ENCODE measurements at places on chromosomes 1 and 21.

- DNase-seq: no peak
Measured at GRCh38 chr1:54714881-54715492, 674 bp upstream of the TTC4 start.

GRCh38 chr1:158323866-158324265, 7.5 kb downstream of the CD1B start:
- no peak for DNase-seq

DNA sequence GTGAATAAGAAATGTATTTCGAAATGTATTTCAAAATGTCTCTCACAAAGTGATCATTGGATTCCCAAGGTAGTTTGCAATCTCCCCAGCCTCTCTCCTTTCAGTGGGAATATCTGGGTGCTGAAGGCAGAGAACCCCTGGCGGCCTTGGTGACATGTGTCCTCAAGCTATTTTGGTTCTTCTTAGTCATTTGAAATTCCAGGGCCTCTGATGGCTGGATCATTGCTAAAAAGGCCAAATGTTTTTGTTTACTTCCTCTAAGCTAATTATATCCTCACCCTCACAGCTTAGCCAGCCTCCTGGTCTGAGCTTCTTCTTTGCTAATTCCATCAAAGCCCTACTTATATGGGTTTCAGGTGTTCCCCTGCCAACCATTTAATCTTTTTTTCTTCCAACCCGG, 71.2 kb downstream of the LRRC40 start:
- DNase-seq: no peak

- DNase-seq: no peak
Measured at GRCh38 chr1:201759194-201759815, 69.7 kb upstream of the IPO9 start.

DNA sequence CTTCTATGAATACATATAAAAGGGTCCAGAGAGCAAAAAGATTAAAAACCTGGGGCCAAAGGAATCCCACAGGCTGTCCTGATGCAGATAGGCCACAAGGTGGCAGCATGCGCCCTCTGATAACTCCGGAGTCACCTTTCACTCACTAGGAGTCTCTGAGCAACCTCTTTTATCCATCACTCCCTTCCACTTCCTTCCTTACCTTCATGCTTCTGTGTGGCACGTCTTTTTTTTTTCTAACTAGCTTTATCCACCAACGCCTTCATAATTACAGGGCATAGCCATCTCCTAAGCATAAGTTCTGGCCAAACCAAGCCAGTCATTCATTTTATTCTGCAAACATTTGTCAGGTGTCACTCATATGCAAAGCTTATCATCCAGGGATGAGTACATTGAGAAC, 3.9 kb upstream of the PGLYRP4 start:
- peak; percentile 59 for DNase-seq

DNA sequence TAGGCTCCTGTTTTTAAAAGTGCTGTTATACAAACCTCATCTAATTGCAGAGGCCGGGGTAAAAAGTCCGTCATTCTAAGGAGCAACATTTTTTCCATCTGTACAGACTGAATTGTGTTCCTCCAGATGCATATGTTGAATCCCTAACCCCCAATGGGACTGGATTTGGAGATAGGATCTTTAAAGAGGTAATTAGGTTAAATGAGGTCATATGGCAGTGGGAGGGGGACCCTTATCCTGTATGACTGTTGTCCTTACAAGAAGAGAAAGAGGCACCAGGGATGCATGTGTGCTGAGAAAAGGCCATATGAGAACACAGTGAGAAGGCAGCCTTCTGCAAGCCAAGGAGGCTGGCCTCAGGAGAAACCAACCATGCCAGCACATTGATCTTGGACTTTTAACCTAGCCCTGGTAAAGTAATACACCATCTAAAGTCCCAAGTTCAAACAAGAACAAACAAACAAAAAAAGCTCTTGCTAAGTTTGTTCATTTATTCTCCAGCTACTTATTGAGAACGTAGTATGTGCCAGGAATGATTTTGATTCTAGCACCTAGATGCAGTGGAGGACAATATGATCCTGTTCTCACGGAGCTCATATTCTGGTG, 352.4 kb downstream of the NTNG1 start:
- no peak for DNase-seq

DNA sequence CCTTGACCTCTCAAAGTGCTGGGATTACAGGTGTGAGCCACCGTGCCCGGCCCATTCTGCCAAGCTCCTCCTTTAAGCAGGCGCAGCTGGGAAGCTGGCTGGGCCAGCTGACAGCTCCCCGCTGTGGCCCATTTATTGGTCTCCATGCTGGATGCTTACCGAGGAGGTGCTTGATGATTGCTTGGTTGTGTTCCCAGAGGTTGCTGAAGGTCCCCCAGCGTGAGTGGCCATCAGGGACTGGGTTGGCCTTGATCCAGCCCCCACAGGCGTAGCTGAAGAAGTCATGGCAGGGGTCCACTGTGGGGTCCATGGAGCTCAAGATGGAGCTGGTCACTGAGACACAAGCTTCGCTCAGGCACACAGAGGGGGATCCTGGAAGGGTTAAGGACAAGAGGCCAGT, 17.7 kb downstream of the ECE1 start:
- no peak for DNase-seq

DNA sequence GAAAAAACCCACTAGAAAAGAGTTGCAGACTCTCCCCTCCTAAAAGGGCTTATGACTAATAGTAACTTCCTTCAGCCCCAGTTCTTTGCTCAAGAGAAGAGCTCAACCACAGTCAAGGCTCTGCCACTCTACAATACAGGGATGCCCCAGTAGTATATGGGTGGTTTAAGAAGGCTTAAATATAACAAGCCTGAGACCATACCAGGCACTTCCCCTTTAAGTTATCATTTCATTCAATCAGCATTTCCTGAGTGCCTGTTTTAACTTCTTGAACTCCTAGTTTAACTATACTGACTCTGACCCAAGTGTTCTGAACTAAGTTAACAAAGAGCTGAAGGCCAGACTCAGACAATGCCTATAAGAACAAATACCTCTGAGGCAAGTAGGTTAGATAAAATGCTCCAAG, 19.8 kb downstream of the PRPF38A start:
- DNase-seq: peak; percentile 36

GRCh38 chr21:25790122-25790877, 55.5 kb downstream of the GABPA start:
- no peak for DNase-seq

DNA sequence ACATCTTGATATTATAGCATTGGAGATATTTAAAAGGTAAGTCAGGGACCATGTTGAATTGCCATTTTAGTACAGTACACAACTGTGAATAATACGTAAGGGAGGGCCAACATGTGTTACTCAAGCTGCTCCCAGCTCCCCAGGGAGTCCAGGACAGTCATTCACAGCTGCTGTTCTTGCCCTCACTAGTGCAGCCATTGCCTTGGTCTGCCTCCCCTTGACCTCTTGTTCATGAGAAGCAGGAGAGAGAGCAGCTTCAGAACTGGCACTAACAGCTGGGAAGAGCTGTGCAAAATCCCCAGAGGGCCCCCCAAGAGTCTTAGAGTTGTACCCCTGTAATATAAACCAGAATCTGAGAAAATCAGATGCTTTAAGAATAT, 16.4 kb downstream of the TCEANC2 start:
- DNase-seq: no peak

- no peak for DNase-seq
Measured at GRCh38 chr21:38798481-38798882, 7.2 kb upstream of the ETS2 start.

GRCh38 chr1:206833106-206833680, 32.2 kb upstream of the IL20 start:
- no peak for DNase-seq

DNA sequence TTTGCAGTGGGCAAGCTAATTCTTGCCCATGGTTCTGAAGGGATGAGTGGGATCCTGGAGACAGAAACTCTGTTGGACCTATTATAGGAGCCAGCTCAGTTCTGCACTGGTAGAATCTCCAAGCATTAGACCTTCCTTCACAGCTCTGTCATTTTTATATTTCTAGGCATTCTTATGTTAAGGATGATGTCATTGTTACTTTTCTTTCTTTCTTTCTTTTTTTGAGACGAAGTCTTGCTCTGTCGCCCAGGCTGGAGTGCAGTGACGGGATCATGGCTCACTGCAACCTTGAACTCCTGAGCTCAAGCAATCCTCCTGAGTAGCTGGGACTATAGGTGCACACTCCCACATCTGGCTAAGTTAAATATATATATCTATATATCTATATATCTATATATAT, 7.5 kb downstream of the PFKFB2 start:
- DNase-seq: no peak

GRCh38 chr1:87115891-87116290, 201.5 kb downstream of the HS2ST1 start:
- no peak for DNase-seq

DNA sequence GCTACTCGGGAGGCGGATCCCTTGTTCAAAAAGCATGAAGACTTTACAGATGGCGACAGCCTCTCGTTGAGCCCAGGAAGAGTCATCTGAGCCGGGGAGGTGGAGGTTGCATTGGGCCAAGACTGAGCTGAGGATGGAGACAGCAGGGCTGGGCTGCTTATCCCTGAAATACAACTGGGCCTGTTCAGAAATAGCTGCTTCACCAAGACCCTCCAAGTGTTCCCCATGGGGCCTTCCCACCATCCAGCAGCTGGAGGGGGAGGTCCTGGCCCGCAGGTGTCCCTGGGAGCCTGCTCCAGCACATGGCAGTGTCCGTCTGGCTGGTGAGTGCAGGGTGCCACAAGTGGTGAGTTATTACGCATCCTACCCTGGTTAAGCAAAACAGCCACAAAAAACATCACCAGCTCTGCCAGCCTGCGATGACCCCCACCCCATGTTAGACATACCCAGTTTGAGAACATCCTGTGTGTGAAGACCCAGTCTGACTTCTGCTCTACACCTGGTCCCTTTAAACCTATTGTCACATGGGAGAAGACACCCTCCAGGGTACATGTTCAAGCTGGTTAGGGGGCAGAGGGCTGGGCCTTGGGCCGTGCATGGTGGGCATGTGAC, 93.1 kb upstream of the TMPRSS2 start:
- no peak for DNase-seq

- no peak for DNase-seq
Measured at GRCh38 chr1:96969656-96970163, 248.1 kb downstream of the PTBP2 start.

DNA sequence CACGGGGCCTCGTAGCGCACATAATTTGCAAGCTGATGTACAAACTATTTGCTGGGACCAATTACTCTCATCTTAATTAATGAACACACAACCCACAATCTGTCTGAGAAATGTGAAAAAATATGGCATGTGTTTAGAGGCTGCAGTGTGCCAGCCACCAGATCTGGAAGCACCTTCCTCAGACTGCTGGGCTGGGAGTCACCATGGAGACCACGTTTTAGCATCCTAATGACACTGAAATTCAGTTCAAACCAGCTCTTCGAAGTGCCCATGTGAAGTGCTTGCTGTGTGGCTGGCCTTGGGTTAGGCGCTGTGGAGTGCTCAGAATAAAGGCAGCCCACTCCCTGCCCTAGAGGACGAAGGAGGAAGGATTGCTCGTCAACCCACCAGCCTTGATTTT, 482.4 kb downstream of the OMA1 start:
- DNase-seq: no peak

- DNase-seq: no peak
Measured at GRCh38 chr1:97351846-97352245, 569.0 kb downstream of the DPYD start.

- DNase-seq: no peak
Measured at GRCh38 chr1:54571803-54572541, 23.9 kb downstream of the ACOT11 start.

- DNase-seq: no peak
Measured at GRCh38 chr21:26624983-26625519, 52.0 kb upstream of the CYYR1 start.

DNA sequence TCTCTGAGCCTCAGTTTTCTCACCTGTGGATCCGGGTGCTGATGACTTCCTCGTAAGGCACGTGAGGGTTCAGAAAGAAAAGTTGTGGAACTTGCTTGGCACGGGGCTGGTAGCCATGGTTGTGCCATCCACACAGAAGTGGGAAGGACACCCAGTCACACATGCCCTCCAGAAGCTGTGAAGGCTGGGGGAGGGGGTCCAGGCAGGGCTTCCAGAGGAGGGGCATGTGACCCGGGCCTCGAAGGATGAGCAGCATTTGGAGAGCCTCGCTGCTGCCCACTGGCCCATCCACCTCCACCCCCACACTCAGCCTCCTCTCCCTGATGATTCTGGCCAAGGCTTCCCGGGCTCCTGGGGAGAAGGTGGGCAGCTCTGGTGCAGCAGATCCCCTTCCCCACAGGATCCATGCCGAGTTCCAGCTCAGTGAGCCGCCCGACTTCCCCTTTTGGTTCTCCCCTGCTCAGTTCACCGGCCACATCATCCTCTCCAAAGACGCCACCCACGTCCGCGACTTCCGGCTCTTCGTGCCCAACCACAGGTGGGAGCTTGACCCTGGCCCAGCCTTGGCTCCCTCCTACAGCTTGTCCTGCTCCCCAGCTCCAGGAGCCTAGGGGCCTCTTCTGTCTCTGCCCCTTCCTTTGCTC, 9.4 kb downstream of the SELENON start:
- no peak for DNase-seq

DNA sequence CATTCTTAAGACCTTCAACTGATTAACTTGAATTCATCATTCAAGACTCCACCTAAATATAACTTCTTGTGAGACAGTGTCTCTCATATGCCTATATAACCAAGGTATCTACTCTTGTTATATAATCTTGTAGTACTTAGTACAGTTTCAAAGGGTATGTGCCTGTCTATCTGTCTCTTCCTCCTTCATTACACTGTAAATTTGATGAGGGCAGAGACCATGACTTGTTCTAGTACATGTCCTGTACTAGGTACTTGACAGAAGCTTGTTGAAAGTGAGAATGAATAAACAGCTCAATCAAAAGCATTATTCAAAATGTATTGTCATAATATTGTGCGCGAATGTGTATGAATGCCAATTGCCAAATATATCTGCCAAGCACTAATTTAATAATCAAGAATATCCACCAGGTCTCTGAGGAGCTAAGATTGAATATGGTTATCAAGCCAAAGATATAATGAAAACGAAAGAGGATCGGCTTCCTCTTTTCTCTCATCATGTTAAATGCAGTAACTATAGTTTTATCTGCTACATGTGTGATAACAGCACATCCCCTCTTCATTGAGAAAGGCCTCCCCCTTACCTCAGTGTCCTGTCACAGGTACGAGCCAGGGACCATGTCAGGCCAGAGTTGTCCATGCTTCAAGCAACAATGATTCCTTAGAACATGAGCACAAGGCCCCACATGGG, 117.3 kb downstream of the UCHL5 start:
- DNase-seq: no peak

DNA sequence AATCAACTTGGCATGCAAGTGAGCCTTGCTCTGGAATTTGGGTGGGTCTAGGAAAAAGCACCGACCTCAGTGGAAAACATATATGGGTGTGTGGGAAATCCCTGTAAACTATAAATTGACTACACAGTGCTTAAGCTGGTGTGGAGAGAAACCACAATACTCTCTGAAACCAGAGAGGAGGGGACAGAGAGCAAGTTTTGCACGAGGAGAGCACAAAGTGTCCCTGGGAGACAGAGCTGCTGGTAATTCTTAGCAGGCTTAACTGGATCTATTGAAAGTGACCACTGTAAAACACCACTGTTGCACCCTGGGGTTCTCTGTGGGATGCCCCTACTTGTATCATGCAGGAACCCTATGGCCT, 12.8 kb downstream of the KCNJ15 start:
- no peak for DNase-seq
